ENCODE measurements at places on chromosomes 16 and 17.

GRCh38 chr16:61263400-61263799 lies 772.8 kb downstream of the CDH8 start:
- DNase-seq: no peak

DNA sequence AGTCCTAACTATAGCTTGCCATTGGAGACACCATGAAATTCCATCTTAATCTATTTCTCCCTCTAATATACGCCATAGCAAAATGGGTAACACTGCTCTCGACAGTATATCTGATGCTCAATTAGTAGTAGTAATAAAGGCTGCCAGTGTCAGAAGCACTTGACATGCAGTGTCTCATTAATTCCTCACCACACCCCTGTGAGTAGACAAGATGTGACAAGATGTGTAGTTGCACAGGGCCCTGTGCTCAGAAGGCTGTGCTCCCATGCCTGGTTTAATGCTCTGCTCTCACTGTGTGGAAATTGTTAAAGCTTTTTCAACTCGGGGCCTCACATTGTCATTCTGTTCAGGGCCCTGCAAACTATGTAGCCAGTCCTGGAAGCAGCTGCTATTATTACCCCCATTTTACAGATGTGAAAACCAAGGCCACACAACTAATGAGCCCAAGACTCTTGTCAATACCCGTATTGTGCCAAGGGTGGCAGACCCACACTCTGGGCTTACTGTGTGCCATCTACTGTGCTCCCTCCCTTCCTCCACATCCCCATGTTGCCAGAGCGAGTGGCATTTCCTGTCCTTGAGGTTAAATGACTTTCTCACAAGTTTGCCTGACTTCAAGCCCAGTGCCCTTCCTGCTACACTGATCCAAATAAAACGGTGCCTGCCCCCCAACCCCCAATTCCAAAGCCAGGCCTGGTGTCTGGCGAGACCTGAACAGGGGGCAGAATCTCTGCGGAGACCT lies 287.3 kb upstream of the CCL2 start:
- DNase-seq: no peak

DNA sequence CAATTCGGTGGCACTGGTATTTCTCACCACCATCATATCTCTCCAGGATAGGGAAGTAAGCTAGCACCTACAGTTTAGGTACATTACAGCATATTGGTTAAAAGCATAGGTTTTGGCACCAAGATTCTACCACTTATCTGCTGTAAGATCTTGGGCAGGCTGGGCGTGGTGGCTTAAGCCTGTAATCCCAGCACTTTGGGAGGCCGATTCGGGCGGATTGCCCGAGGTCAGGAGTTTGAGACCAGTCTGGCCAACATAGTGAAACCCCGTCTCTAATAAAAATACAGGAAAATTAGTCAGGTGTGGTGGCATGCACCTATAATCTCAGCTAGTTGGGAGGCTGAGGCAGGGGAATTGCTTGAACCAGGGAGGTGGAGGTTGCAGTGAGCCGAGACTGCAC lies 51.4 kb downstream of the GPATCH8 start:
- no peak for DNase-seq

GRCh38 chr17:57135789-57136291 lies 50.8 kb downstream of the AKAP1 start:
- no peak for DNase-seq

DNA sequence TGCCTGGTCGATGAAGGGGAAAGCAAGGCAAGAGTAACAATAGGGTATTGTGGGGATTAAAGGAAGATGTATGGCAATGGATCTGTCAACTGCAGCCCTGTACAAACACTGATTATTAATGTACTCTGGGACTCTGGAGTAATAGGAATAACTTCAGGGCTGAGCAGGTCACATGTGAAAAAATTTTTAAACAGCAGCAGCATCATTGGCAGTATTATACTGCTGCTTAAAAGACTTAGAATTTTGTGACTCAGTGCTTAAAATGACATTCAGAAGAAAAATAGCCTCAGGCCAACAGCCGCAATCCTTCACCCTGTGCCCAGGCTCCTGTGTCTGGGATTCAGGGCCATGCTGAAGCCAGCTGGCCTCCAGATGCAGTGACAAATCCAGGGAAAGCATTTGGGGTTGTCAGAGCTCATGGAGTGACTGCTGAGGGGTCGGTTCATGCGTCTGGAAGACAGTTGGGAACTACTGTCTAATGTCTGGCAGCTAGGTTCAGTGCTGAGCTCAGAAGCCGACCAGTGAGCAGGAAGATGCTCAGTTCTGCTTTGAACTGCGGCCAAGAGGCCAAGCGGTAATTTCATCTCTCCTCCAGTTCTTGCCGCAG lies 22.2 kb downstream of the TEX2 start:
- DNase-seq: peak; percentile 83

GRCh38 chr17:78278139-78278741 lies 46.8 kb downstream of the TMEM235 start:
- no peak for DNase-seq

DNA sequence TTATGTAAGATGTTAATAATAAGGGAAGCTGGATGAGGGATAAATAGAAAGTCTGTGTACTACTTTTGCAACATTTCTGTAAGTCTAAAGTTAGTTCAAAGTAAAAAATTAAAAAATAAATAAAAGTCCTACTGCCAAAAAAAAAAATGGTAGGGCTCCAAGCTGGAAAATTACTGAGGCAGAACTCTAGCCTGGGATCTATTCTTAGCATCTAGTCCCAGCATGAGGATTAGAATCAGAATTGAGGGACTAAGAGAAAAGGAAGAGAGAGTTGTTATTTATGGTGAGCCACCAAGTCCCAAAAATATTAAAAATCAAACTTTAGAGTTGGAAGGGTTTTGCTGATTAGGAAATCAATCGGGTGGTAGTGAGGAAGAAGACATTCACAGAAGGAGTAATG lies 110.3 kb downstream of the CYB561 start:
- no peak for DNase-seq

DNA sequence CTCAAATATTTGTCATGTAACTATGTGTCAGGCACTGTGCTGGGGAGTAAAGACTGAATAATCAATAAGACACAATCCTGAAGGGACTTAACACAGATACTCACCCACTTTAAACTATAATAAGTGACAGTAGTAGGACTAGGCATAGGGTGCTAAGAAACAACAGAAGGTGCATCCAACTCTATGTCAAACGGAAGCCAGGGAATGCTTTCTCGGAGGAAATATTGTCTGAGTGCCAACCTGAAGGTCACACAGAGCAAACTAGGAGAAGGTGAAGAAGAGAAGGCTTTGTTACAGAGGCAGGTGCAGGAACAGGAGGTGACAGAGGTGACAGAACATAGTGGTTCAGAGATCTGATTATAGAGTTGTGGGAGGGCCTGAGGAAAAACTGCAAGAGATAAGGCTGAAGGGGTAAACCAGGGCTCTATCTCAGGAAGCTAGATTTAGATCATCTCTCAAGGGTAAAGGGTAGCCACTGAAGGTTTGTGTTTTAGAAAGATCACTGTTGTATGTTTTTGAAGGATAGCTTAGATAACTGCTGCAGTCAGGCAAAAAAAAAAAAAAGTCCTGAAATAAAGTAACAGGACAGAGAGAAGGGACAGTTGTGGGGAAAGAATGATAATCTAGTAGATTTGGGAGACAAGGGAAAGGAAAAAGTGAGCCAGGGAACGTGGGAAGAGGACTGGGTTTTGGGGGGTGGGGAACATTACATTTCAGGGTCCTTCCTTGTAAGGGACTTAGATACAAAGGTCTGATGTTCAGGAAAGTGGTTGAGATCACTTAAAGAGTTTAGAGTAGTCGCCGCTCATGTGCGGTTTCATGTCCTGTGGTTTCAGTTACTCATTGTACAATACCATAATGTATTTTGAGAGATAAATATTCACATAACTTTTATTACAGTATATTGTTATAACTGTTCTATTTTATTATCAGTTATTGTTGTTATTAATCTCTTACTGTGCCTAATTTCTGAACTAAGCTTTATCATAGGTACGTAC lies 85.6 kb upstream of the NETO2 start:
- DNase-seq: no peak

DNA sequence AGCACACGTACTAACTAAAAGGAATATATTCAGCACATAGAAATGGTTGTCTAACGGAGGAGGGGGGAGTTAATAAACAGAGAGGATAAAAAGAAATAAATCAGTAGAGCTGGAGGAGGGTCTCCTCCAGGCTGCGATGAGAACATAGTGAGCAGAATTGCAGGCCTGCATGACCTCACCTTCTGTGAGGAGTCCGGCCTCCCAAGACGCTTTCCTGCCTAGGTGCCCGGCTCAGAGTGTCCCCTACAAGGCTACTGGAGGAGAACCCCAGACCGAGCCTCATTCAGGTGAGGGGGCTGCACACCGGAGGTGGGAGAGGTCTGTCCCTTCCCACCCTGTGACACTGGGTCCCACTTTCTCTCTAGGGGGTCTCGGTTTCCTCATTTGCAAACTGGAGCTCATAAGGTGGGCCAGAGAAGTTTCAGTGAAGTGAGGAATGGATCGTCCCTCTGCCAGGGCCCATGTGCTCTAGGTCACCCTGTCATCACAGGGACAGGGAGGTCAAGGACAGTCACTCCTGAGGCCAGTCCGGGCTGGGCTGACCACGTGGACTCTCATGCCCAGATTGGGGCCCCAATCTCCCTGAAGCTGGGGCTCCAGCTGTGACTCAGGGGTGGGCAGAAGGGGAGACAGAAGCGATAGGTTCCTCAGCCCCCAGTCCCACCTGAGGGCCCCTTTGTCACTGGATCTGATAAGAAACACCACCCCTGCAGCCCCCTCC lies 3.3 kb upstream of the HBM start:
- DNase-seq: no peak

DNA sequence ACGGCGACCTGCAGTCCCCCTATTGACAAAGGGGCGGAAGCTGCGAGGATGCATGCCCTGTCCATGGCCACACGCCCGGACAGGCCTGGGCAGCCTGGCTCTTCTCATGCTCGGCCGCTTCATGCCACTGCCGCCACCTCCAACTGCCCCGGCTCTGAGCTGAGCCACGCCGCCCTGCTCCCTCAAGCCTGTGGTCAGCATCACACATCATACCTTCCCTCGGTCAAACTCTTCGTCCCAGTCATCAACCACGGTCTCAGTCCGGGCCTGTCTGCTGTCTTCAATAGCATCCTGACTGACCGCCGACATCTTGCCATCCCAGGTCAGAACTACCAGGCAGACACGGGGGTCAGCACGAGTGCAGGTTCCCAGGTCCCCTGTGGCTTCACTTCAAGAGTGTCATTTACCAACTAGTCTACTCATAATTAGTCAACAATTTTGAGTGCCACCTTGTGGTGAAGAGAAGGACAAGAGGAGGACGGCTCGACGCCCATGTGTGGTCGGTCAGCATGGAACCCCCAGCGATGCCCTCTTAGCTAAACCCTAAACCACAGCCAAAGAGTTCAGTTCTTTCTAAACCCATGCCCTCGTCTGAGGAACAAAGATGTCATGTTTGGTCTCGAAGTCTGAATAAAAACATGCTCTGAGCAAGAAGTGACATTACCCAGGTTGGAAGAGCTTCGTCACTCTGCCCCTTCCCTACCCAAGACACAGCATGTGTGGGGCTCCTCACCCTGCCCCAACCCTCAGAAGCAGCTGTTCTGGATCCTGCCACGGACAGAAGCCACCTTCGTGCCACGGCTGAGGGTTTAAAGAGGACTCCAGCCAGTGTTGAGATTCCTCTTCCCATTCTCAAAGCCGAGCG lies 16.9 kb upstream of the CYTH1 start:
- peak; percentile 56 for DNase-seq

GRCh38 chr17:77999413-78000173 lies 41.1 kb downstream of the TNRC6C start:
- peak; percentile 52 for DNase-seq

Data from cerebellar cortex (tissue), 1 donor.